Esophagus squamous epithelium (tissue), 5 donors: ENCODE measurements at places on chromosomes 16 and 17. TPM values are rescaled to one million over a fixed set of nuclear protein-coding genes. Genes with fewer than 3 reads are reported as not detected.

Gene TCF25
- 85.2 TPM for total RNA-seq

- no peak for DNase-seq
- peak overlapping the region; percentile 7 for H3K4me3 ChIP-seq
- H3K36me3 ChIP-seq, result no peaks in the 10 kb centered on the region
- peaks cover 69% of the 10 kb centered on the region for H3K4me1 ChIP-seq
- H3K27me3 ChIP-seq, result no peaks in the 10 kb centered on the region
- H3K27ac ChIP-seq, result peak overlapping the region; percentile 88
These were observed 18.6 kb downstream of the FOXN1 start for GRCh38 chr17:28524476-28525424.

DNA sequence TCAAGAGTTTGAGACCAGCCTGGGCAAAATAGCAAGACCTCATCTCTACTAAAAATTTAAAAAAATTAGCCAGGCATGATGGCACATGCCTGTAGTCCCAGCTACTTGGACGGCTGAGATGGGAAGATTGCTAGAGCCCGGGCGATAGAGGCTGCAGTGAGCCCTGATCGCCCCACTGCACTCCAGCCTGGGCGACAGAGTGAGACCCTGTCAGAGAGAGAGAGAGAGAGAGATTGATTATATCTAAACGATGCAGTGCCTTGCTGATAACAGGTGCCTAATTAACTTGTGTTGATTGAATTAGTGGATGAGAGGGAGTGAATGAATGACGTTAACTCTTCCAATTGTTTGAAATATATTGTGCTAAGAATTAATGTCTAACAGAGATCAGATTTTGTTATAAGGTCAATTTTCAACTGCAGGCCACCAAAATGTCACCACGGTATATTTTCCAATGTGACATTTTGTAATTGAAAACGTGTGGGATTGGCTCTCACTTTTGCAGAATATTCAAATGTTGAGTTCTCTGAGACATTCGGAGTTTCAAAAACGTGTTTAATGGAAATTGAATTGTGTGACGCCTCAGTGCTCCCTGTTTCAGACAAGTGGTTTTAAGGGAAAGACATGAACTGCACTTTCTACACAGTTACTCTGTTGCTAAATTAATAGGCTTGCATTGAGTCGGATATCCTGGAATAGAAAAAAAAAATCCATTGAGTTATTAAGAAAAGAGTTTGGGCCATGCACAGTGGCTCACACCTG, 53.6 kb downstream of the ABAT start:
- no peaks in the 10 kb centered on the region for H3K27me3 ChIP-seq
- peaks cover 3% of the 10 kb centered on the region for H3K4me1 ChIP-seq
- no peaks in the 10 kb centered on the region for H3K36me3 ChIP-seq
- no peak overlapping the region for H3K27ac ChIP-seq

Gene TRPV3
- total RNA-seq, result not detected

DNA sequence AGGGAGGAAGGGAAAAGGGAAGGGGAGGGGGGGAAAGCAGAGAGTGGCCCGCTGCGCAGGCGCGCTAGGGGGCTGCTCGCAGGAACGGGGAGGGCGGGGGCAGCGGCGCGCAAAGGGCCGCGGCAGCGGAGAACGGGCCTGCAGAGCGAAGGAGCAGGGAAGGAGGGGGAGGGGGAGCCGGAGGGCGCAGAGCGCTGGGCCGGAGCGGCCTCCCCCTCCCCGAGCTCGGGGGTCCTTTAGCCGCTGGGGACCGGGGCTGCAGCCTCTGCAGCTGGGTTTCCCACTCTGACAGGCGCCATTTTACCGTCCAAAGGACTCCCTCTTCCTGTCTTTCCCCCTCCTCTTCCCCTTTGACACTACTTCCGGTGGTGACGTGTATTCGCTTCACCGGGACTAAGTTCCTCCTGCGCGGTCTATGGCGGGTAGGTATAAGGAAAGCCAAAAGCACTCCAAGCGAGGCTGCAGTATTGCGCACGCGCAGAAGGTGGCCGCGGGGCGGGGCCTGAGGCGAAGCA, at the start of gene CTDNEP1:
Gene CTDNEP1 (minus strand): TSS at position 74 of the 515 bp plus-strand sequence. CDS start 438 bp downstream, outside the sequence.
- H3K4me3 ChIP-seq, result peak within 1 kb of the TSS; percentile 99
- peak within 1 kb of the TSS; percentile 100 for H3K27ac ChIP-seq
- peaks cover 3% of the 10 kb centered on the region for H3K36me3 ChIP-seq
- no peaks in the 10 kb centered on the region for H3K27me3 ChIP-seq

DNA sequence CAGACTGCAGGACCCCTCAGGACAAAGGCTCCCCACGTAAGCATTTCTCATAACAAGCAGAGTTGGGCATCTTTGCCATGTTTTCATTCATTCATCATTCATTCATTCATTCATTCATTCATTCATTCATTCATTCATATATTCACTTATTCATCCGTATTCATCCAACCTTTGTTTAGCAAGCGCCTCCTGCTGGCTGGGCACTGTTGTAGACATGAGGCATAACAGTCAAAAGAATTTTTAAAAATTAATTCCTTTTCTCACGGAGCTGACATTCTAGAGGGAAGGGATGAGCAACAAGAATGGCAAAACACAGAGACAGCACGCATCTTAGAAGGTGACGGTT, 351.7 kb upstream of the TNRC6C start:
- H3K4me1 ChIP-seq, result peaks cover 25% of the 10 kb centered on the region
- peaks cover 39% of the 10 kb centered on the region for H3K27me3 ChIP-seq
- H3K36me3 ChIP-seq, result no peaks in the 10 kb centered on the region
- no peak overlapping the region for H3K27ac ChIP-seq
- no peak for DNase-seq

- no peaks in the 10 kb centered on the region for H3K27me3 ChIP-seq
- no peak for DNase-seq
- peaks cover 21% of the 10 kb centered on the region for H3K4me1 ChIP-seq
- H3K36me3 ChIP-seq, result no peaks in the 10 kb centered on the region
These were observed 7.2 kb upstream of the XAF1 start for GRCh38 chr17:6748617-6749016.

- H3K36me3 ChIP-seq, result peaks cover 18% of the 10 kb centered on the region
- H3K4me3 ChIP-seq, result no peak overlapping the region
- H3K4me1 ChIP-seq, result peaks cover 36% of the 10 kb centered on the region
- no peaks in the 10 kb centered on the region for H3K27me3 ChIP-seq
- peak overlapping the region; percentile 17 for H3K27ac ChIP-seq
These were observed 18.6 kb downstream of the GRIN2C start for GRCh38 chr17:74840989-74841666.

- no peak for DNase-seq
- H3K36me3 ChIP-seq, result no peaks in the 10 kb centered on the region
- no peaks in the 10 kb centered on the region for H3K27me3 ChIP-seq
- H3K4me3 ChIP-seq, result no peak overlapping the region
These were observed 81.8 kb upstream of the RCVRN start for GRCh38 chr17:9986754-9987382.

DNA sequence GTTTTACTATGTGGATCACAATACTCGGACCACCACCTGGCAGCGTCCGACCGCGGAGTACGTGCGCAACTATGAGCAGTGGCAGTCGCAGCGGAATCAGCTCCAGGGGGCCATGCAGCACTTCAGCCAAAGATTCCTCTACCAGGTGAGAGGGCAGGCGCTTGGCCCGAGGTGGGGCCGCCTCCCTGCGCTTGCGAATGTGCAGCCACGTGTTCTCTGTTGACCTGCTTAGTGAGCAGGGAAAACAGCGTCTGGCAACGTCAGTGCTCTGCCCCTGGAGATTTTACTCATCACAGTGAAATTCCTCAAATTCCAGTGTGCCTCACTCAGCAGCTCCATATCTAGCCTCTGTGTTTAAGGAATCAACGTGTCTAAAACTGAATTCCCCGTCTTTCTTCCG, 33.4 kb upstream of the CLEC18A start:
- H3K4me1 ChIP-seq, result no peaks in the 10 kb centered on the region
- no peaks in the 10 kb centered on the region for H3K36me3 ChIP-seq
- H3K27ac ChIP-seq, result peak overlapping the region; percentile 50
- H3K4me3 ChIP-seq, result no peak overlapping the region
- no peak for DNase-seq
- H3K27me3 ChIP-seq, result no peaks in the 10 kb centered on the region

Gene OR1F1
- total RNA-seq, result not detected

DNA sequence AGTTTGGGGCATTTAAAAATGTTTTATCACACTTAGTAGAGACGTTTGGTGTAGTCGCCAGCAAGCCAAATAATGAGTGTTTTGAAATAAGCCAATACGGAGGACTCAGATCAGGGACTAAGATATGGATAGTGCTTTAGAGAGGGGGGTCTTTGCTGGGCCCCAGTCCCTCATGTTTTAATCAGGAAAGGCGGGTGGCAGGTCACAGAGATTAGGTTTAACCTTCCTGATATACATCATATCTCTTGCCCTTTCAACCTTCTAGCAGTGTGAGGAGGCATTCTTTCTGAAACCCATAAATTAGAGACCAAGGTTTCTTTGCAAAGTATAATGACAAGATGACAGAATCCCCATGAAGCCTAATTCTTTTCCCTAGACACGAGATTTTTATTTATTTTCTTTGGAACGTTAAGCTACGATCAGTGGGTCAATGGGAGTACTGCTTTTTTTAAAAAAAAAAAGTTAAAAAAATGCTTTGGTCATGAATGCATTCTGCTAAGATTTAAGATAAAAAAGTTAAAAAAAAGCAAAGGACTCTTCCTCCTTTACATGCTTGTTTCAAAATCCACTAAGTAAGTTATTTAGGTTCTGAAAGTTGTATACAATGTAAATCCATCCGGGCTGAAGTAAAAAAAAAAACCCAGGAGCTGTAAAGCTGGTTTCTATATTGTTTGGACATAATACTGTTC, 572.1 kb upstream of the SALL1 start:
- no peak overlapping the region for H3K27ac ChIP-seq
- no peaks in the 10 kb centered on the region for H3K27me3 ChIP-seq
- DNase-seq, result no peak
- H3K36me3 ChIP-seq, result no peaks in the 10 kb centered on the region

GRCh38 chr16:23835390-23836077, at the start of gene PRKCB:
TSS of gene PRKCB (plus strand) at chr16:23835983.
- H3K27ac ChIP-seq, result no peak within 1 kb of the TSS
- peaks cover 20% of the 10 kb centered on the region for H3K4me1 ChIP-seq
- H3K36me3 ChIP-seq, result no peaks in the 10 kb centered on the region

Gene NPTX1
- total RNA-seq, result not detected

Gene TBC1D3
- total RNA-seq, result not detected

DNA sequence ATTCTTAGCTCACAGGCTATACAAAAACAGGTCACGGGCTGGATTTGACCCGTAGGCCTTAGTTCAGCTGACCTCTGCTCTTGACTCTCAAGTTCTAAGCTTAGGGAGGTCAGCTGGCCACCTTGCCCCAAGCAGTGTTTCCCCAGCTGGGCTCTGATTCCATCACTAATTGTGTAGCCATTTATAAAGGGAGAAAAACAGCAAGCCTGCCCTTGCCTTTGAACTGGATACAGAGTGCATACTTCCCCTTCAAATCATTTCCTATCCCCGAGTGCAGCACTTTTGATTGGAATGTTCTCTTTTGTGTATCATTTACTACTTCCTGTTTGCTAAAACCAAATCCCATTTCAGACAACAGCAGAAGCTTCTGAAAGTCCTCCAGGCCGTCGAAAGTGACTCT, 153.6 kb downstream of the KATNIP start:
- H3K4me3 ChIP-seq, result no peak overlapping the region
- H3K27me3 ChIP-seq, result no peaks in the 10 kb centered on the region

DNA sequence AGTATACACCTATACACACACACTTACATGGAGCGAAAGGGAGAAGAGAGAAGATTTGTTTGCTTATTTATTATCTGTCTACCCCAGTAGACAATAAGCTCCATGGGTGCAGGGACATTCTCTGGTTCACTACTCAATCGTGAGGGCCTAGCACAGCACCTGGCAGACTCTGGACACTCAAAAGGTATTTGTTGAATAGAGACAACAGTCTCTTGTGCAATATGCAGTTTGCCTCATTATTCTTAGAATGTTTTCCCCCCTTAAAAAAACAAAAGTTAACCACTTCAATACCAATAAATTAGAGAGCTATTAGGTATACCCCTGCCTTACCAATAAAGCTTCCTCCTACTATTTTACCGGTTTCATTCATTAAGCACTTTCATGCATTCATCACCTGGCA, 2.0 kb downstream of the AKAP10 start:
- H3K4me3 ChIP-seq, result no peak overlapping the region
- H3K27me3 ChIP-seq, result no peaks in the 10 kb centered on the region
- no peaks in the 10 kb centered on the region for H3K36me3 ChIP-seq
- no peak for DNase-seq

GRCh38 chr17:55731586-55732250, 9.1 kb upstream of the TMEM100 start:
- DNase-seq, result no peak
- H3K36me3 ChIP-seq, result no peaks in the 10 kb centered on the region
- H3K27me3 ChIP-seq, result no peaks in the 10 kb centered on the region
- H3K27ac ChIP-seq, result peak overlapping the region; percentile 72

DNA sequence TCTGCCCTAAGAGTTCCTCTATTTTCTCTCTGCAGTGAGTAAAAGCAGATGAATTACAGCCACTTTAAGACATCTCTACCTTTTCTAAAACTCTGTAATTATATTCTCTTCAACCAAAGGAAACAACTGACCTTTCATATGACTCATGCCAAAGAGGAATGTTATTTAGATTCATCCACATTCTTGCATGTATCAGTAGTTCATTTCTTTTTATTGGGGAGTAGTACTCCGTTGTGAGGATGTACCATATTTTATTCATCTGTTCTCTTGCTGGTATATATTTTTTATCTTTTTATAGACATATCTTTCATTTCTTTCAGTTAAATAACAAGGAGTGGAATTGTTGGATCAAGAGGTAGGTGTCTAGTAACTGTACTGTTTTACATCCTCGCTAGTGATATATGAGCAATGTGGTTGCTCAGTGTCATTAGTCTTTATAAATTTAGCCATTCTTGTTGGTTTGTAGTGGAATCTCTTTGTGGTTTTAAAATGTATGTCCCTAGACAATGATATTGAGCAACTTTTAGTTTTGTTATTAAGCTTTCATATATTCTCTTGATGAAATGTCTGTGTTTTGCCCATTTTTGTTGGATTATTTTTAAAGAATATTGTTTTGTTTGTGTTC, 7.8 kb upstream of the MYH8 start:
- no peaks in the 10 kb centered on the region for H3K36me3 ChIP-seq
- no peaks in the 10 kb centered on the region for H3K27me3 ChIP-seq
- DNase-seq, result no peak
- no peak overlapping the region for H3K4me3 ChIP-seq
- no peak overlapping the region for H3K27ac ChIP-seq

DNA sequence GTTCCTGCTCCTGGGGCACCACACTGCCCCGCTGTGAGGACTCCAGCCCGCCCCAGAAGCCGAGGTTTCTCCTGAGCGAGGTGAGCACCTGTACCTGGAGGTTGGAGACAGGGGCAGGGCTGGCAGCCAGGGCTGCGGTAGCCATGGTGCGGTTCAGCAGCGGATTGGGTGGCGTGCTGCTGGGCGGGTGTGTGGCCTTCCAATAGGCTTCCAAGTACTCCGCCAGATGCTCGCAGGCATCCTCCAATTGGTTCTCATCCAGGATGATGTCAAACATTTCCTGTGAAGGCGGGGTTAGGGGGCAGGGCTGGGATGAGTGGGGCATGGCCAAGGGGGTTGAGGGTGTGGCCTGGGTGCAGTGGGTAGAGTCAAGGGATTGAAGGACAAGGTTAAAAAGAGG, 11.3 kb upstream of the ARL5C start:
- no peak overlapping the region for H3K4me3 ChIP-seq
- H3K4me1 ChIP-seq, result peaks cover 10% of the 10 kb centered on the region
- no peak overlapping the region for H3K27ac ChIP-seq
- no peaks in the 10 kb centered on the region for H3K36me3 ChIP-seq
